ENCODE measurements at places on chromosomes 1 and 21.

DNA sequence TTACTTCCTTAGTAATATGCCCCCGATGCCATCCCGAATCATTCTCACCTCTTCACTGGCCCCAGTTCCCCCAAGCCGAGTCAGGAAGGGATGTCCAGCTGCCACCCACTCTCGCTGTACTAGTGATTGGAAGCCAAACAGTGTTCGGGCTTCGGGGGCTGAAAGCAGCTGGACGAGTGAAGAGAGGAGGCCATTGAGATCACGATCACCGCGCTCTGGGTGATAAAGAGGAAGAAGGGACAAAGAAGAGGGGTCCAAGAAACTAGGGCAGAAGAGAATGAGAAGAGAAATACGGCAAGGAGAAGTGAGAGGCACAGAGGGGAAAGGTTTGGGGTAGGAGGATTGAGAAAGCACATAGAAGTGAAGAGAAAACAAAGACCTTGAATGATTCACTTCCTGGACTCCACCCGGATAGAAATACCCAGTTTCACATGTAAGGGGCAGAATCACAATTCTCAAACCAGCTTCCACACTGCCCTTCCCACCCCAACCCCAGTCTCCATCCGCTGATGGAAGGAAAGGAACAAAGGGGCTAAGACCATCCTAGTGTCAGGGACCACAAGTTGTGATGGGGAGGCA is 3.7 kb upstream of the SF3B4 start:
- no peak for DNase-seq
- peaks cover 13% of the 10 kb centered on the region for H3K4me1 ChIP-seq
- no peak overlapping the region for H3K27ac ChIP-seq
- no peaks in the 10 kb centered on the region for H3K27me3 ChIP-seq
- H3K4me3 ChIP-seq, result no peak overlapping the region

DNA sequence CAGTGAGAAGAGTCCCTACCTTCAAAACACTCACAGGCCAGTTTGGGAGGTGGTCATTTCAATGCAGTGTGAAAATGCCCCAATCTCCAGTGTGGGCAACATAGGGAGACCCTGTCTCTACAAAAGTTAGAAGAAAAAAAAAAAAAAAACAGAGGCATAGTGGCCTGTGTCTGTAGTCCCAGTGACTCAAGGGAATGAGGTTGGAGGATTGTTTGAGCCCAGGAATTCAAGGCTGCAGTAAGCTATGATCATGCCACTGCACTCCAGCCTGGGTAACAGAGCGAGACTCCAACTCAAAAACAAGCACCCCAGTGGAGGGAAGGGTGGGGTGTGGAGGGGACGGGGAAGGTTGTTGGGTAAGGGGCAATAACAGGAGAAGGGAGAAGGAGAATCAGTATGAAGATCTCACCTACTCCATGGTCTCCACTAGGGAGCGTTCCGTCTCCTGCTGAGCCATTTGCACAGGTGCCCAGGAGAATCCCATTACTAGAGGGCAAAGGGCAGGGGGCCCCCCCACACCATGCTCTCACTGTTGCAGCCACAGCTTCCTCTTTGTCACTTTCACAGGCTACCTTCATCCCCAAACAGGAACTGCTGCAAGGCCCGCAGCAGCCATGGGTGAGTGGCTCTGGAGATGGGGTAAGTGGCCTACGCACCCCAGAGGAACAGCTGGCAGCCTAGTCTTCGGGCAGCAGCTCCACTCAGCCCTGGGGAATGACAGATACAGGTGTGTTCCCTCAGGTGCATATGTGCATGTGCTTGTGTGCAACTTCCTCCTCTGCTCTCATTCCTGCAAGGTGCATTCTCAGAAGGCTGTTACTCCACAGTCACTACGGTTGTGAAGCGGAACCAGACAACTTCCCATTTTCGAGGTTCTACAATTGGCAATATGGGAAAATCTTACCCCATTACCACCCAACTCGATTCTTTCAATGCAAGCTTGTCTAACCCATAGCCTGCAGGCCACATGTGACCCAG is 87.9 kb upstream of the LYST start:
- H3K36me3 ChIP-seq, result no peaks in the 10 kb centered on the region
- no peak for DNase-seq
- no peaks in the 10 kb centered on the region for H3K4me1 ChIP-seq
- no peak overlapping the region for H3K27ac ChIP-seq

DNA sequence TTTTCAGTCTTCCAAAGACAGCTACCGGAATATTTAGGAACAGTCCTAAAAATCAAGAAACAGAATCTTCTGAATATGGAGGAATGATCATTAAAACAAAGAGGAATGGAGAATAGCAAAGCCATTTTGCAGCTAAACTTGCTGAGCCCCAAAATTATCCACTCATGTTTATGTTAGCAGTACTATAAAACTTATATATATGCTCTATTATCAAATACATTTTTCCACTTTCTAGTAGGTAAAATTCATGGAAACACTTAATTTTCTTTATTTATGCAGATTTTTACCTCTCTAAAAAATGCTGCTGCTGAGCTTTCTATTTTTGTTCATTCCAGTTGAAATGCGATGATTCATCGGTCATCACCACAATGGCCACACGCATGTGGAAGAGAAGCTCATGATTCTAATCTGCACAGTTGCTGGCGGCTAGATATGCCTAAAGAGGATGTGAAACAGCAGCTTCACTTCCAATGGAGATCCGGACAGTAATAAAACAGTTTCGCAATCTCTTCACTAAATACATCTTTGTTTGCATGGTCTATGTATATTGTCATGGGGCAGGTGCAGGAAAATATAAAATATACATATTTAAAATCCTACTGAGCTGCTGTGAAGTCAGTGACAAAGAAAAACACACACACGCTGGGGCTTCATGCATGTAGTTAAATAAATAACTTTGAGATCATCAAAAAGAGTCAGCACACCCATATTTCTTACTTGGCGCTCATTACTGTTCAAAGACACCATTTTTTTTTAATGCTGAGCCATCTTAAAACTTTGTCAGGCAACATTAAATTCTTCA is 292.2 kb downstream of the SMYD3 start:
- no peaks in the 10 kb centered on the region for H3K27me3 ChIP-seq
- no peaks in the 10 kb centered on the region for H3K36me3 ChIP-seq
- no peak for DNase-seq
- no peak overlapping the region for H3K4me3 ChIP-seq
- no peak overlapping the region for H3K27ac ChIP-seq
- H3K4me1 ChIP-seq, result peaks cover 8% of the 10 kb centered on the region

- H3K27me3 ChIP-seq, result no peaks in the 10 kb centered on the region
- no peak for DNase-seq
- H3K27ac ChIP-seq, result no peak overlapping the region
Measured at GRCh38 chr1:66175098-66175497, 358.9 kb upstream of the SGIP1 start.

GRCh38 chr1:181392613-181393220 is 90.6 kb upstream of the CACNA1E start:
- DNase-seq, result no peak
- peaks cover 5% of the 10 kb centered on the region for H3K4me1 ChIP-seq
- no peaks in the 10 kb centered on the region for H3K27me3 ChIP-seq
- no peaks in the 10 kb centered on the region for H3K36me3 ChIP-seq
- H3K4me3 ChIP-seq, result no peak overlapping the region

- H3K36me3 ChIP-seq, result no peaks in the 10 kb centered on the region
- no peaks in the 10 kb centered on the region for H3K4me1 ChIP-seq
- H3K4me3 ChIP-seq, result no peak overlapping the region
- DNase-seq, result no peak
- no peak overlapping the region for H3K27ac ChIP-seq
Measured at GRCh38 chr1:203163891-203164635, 11.6 kb downstream of the MYBPH start.

GRCh38 chr1:15188130-15188524 is 34.6 kb downstream of the TMEM51 start:
- H3K4me1 ChIP-seq, result peaks cover 31% of the 10 kb centered on the region
- no peaks in the 10 kb centered on the region for H3K27me3 ChIP-seq
- H3K4me3 ChIP-seq, result no peak overlapping the region
- H3K27ac ChIP-seq, result no peak overlapping the region
- DNase-seq, result no peak

GRCh38 chr1:17494114-17494729 is 45.3 kb upstream of the ARHGEF10L start:
- peak; percentile 77 for DNase-seq
- no peaks in the 10 kb centered on the region for H3K27me3 ChIP-seq
- H3K4me3 ChIP-seq, result no peak overlapping the region
- H3K36me3 ChIP-seq, result no peaks in the 10 kb centered on the region
- H3K27ac ChIP-seq, result no peak overlapping the region

- H3K27me3 ChIP-seq, result no peaks in the 10 kb centered on the region
- no peak overlapping the region for H3K27ac ChIP-seq
- no peak overlapping the region for H3K4me3 ChIP-seq
- no peaks in the 10 kb centered on the region for H3K36me3 ChIP-seq
Measured at GRCh38 chr1:167168424-167168823, 52.3 kb upstream of the POU2F1 start.

GRCh38 chr1:154270833-154271232 is 1.6 kb upstream of the HAX1 start:
- peaks cover 13% of the 10 kb centered on the region for H3K36me3 ChIP-seq
- no peak for DNase-seq

- no peaks in the 10 kb centered on the region for H3K27me3 ChIP-seq
- H3K36me3 ChIP-seq, result no peaks in the 10 kb centered on the region
- peak overlapping the region; percentile 24 for H3K27ac ChIP-seq
- no peak overlapping the region for H3K4me3 ChIP-seq
- no peak for DNase-seq
- H3K4me1 ChIP-seq, result peaks cover 23% of the 10 kb centered on the region
Measured at GRCh38 chr1:151639466-151639865, 27.6 kb downstream of the SNX27 start.

- H3K4me3 ChIP-seq, result no peak overlapping the region
- H3K4me1 ChIP-seq, result no peaks in the 10 kb centered on the region
- no peaks in the 10 kb centered on the region for H3K27me3 ChIP-seq
- peak; percentile 20 for DNase-seq
- H3K27ac ChIP-seq, result no peak overlapping the region
Measured at GRCh38 chr1:175376194-175376593, 183.6 kb upstream of the KIAA0040 start.

- no peak overlapping the region for H3K4me3 ChIP-seq
- no peaks in the 10 kb centered on the region for H3K27me3 ChIP-seq
- DNase-seq, result peak; percentile 55
- H3K36me3 ChIP-seq, result no peaks in the 10 kb centered on the region
- H3K4me1 ChIP-seq, result no peaks in the 10 kb centered on the region
- no peak overlapping the region for H3K27ac ChIP-seq
Measured at GRCh38 chr1:81706650-81707435, 93.9 kb upstream of the ADGRL2 start.

DNA sequence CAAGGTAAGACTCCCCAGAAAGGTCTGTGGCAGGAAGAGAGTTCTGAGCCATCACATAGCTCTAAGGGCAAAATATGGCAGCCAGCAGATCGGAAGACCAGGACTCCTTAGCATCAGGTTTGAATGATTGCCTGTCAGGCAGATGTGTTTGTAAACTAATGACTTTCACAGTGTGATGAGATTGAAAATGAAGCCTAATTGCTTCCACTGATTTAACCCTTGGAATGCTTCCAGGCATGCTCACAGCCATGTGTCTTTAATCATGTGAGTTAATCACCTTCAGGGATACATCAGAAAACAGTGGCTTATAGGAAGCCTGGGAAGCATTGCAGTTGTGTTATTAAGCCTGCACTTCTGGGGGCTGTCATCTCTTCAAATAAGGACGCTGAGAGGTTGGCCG is 82.8 kb downstream of the LRRC53 start:
- DNase-seq, result no peak
- no peak overlapping the region for H3K27ac ChIP-seq
- H3K27me3 ChIP-seq, result no peaks in the 10 kb centered on the region
- peaks cover 50% of the 10 kb centered on the region for H3K4me1 ChIP-seq

DNA sequence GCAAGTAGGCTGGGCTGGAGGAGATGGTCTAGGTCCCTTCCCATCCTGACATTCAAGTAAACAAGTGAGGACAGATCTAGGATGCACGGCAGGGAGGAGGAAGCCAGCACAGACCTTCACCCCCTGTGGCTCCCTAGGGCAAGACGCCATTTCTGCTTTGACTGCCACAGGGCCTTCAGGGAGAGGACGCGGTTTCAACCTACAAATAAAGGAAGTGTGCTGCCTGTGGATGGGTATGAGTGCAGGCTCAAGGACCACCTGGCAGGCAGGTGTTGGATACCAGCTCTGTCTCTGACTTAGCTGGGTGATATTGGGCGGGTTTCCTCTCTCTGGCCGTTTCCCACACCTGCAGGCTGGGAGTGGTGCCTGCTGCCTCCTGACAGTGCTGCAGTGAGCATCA is 16.2 kb downstream of the SLC2A1 start:
- no peak for DNase-seq
- H3K36me3 ChIP-seq, result peaks cover 42% of the 10 kb centered on the region
- no peaks in the 10 kb centered on the region for H3K27me3 ChIP-seq
- H3K4me3 ChIP-seq, result no peak overlapping the region
- peak overlapping the region; percentile 60 for H3K27ac ChIP-seq
- peaks cover 28% of the 10 kb centered on the region for H3K4me1 ChIP-seq

DNA sequence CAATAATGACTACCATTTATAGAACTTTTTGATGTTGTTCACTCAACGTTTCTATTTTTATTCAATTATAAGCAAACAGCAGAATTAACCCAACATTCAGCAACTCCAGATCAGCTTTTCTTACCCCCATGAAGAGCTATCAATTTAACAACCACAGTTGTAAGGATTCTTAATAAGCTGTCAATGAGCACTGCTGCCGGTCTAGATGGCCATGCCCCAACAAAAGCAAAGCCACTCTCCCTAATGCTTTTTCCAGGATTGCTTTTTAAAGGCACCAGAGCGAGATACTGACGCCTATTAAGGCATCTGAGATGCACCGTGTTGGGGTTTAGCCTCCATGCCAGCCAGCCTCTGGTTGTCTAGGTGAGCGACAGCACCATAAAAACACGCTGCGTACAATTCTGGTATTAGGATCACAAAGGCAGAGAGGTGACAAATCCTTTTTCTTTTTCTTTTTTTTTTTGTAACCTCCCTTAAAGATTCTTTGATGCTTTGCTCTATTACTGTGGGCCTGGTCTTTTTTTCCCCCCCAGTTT is 39.5 kb downstream of the PTPRC start:
- H3K36me3 ChIP-seq, result no peaks in the 10 kb centered on the region
- H3K27me3 ChIP-seq, result no peaks in the 10 kb centered on the region
- no peak overlapping the region for H3K4me3 ChIP-seq
- no peak overlapping the region for H3K27ac ChIP-seq

DNA sequence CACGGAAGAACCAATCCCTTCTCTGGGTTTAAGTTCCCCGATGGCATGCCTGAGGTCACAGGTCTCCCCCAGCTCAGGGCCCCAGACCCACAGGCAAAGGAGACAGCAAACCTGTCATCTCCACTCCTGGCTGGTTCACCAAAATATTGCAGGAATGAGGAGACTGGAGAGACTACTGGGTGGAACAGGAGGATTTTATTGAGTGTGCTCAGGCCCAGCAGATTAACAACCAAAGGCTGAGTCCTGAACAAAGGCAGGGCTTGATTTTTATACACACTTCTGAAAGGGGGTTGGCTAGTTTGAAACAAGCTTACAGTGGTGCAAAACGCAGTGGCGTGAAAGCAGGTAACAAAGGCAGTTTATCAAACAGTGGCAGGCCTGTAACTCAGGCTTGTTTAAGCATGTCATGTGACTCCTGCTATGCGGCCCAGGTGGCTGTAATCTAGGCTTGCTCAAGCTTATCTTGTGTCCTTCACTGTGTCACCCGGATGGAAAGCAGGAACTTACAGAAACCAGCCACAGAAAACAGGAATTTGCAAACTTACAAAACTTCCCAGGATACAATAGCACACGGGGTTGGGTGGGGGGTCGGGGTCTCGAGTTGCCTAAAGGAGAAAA is 27.4 kb upstream of the KCNJ15 start:
- H3K27ac ChIP-seq, result no peak overlapping the region
- no peak overlapping the region for H3K4me3 ChIP-seq
- DNase-seq, result no peak
- no peaks in the 10 kb centered on the region for H3K36me3 ChIP-seq
- no peaks in the 10 kb centered on the region for H3K4me1 ChIP-seq
- H3K27me3 ChIP-seq, result no peaks in the 10 kb centered on the region

- no peaks in the 10 kb centered on the region for H3K27me3 ChIP-seq
- H3K27ac ChIP-seq, result no peak overlapping the region
- H3K4me1 ChIP-seq, result no peaks in the 10 kb centered on the region
- DNase-seq, result no peak
Measured at GRCh38 chr1:117942293-117942692, 12.8 kb downstream of the WDR3 start.

Measured in cardiac muscle cell (in vitro differentiated cells and primary cell).